ENCODE measurements at places on chromosomes 13 and 19. TPM values are rescaled to one million over a fixed set of nuclear protein-coding genes. Genes with fewer than 3 reads are reported as not detected.

The CUL4A gene
- 60.9 TPM for total RNA-seq

The USHBP1 gene
- total RNA-seq, result 0.62 TPM

The OBI1 gene
- total RNA-seq, result 20.0 TPM

The AP1M2 gene
- total RNA-seq, result 0.21 TPM

The ERFL gene
- 0.19 TPM for total RNA-seq

The ZNF431 gene
- 8.9 TPM for total RNA-seq

The LILRB1 gene
- total RNA-seq, result 70.5 TPM

The ZNF805 gene
- total RNA-seq, result 7.2 TPM

The LRP3 gene
- 2.8 TPM for total RNA-seq

The ZNF155 gene
- 6.2 TPM for total RNA-seq

The ZNF382 gene
- 0.45 TPM for total RNA-seq

The SIGLECL1 gene
- not detected for total RNA-seq

GRCh38 chr13:29050719-29051118 lies 230.6 kb downstream of the MTUS2 start:
- no peak for DNase-seq

DNA sequence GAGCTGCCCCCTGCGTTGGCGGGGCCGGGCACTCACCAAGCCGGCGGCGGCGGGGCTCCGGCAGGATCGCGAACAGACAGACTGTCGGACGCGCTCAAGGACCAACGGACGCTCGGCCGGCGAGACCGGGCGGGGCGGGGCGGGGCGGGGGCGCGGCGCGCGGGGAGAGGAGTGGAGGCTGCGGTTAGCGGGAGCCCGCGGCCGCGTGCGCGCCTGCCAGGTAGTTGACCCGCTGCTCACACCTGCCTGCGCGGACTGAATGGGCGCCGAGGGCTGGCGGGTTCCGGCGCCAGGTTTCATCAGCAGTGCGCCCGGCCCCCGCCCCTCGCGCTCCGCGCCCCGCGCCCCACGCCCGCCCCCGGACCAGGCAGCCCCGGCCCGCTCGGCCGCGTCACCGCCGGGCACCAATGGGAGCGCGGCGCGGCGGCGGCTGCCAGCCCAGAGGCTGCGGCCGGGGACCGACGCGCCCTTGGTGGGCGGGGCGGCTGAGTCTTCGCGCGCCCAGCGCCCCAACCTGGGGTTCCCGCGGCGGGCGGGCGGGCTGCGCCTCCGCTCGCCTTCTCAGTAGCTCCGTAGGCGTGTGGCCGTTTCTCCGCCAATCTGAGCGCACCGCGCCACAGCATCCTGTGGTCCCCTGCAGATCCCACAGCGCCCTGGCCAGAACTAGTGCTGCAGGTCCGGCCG lies at the start of gene SLC7A1:
Gene SLC7A1 (minus strand): TSS at position 309 of the 684 bp plus-strand sequence. CDS start 59,500 bp downstream, outside the sequence.
- peak; percentile 43 for DNase-seq

DNA sequence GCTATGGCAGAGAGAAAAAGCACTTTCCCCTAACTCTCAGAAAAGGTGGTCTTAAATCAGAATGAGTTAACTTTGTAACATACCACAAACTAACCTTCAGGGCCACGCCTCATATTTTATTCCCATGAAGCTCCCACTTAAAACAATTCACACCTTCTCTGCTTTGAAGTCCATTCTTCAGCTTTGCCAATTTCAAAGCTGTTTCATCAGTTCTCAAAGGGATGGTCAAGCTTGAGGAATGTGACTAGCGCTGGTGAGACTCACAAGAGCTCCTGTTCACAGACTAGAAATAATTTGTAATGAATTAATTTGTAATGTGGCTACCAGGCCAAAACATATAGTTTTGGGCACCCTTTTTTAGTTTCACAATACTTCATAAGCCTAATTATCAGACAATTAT lies 68.2 kb downstream of the STK24 start:
- no peak for DNase-seq

GRCh38 chr19:17590866-17591265 lies 35.4 kb downstream of the COLGALT1 start:
- DNase-seq, result no peak

GRCh38 chr19:16860118-16860517 lies 28.7 kb upstream of the F2RL3 start:
- no peak for DNase-seq

DNA sequence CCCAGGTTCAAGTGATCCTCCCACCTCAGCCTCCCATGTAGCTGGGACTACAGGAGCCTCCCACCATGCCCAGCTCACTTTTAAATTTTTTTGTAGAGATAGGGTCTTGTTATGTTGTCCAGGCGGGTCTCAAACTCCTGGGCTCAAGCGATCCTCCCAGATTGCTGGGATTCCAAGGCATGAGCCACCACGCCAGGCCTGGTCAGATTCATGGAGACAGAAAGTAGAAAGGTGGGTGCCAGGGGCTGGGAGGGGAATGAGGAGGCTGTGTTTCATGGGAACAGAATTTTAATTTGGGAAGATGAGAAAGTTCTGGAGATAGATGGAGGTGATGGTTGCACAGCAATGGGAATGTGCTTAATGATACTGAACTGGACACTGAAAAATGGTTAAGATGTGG lies 22.3 kb downstream of the ARHGEF18 start:
- DNase-seq, result no peak

DNA sequence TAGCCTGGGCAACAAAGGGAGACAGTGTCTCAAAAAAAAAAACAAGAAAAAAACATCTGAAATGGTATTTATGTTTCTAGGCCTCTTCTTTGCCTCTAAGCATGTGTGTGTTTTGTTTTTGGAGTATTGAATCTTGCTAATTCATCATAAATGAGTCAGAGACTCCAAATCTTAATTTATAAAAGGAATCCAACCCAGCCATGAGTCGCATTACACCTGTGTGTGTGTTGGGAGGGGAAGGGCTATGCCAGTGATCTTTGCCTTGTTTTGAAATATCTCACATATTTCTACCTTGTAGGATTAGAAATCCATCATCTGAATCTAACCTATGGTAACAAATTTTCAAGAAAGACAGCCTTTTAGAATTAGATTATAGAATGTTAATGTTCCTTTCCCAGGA lies 4.0 kb downstream of the ZNF331 start:
- no peak for DNase-seq

- no peak for DNase-seq
Measured at GRCh38 chr19:50419580-50420035, 870 bp downstream of the SPIB start.

DNA sequence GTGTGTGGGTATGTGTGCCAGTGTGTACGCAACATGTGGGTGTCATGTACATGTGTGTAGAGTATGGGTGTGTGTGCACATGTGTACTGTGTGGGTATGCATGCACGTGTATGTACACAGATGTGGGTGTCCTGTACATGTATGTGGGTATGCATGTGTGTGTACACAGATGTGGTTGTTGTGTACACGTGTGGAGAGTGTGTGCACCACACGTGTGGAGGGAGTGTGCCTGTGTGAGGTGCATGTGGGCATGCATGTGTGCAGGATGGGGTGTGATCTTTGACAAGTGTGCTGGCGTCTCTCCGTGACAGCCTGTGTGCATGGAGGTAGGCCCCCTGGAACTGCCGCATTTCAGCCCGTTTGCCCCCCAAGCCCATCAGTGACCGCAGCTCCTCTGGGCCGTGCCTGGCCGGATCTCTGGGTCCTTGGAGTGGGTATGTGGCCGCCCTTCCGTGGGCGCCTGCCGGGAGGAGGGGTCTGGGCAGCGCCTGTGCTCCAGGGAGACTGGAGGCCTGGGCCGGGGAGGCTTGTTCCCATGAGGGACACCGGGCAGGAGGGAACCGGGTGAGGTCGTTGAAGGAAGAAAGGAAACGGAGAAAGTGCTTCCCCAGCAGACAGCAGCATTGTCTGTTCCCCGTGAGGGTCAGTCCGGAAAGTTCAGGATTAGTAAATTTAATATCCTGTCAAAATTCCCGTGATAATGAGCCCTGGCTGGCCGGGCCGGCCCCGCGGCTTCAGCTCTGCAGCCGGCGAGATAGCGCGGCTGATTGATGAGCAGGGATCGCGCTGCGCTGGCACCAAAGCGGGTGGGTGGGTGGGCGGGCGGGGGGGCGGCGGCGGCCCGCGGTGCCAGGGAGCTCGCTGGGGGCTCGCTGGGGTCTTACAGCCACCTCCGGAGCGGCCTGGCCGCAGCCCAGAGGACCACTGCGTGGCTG lies 91.1 kb upstream of the SOX1 start:
- no peak for DNase-seq

GRCh38 chr13:51071493-51071892 lies 39.6 kb downstream of the C13orf42 start:
- DNase-seq, result no peak

GRCh38 chr13:65090186-65090585 lies 2139.9 kb downstream of the PCDH9 start:
- DNase-seq, result no peak

- no peak for DNase-seq
Measured at GRCh38 chr13:52001120-52001731, 10.0 kb downstream of the ATP7B start.

GRCh38 chr13:77219401-77219800 lies 107.5 kb downstream of the MYCBP2 start:
- no peak for DNase-seq

GRCh38 chr13:45051315-45051714 lies 62.0 kb downstream of the GPALPP1 start:
- no peak for DNase-seq

- DNase-seq, result no peak
Measured at GRCh38 chr13:44230071-44230470, 143.6 kb upstream of the SERP2 start.

DNA sequence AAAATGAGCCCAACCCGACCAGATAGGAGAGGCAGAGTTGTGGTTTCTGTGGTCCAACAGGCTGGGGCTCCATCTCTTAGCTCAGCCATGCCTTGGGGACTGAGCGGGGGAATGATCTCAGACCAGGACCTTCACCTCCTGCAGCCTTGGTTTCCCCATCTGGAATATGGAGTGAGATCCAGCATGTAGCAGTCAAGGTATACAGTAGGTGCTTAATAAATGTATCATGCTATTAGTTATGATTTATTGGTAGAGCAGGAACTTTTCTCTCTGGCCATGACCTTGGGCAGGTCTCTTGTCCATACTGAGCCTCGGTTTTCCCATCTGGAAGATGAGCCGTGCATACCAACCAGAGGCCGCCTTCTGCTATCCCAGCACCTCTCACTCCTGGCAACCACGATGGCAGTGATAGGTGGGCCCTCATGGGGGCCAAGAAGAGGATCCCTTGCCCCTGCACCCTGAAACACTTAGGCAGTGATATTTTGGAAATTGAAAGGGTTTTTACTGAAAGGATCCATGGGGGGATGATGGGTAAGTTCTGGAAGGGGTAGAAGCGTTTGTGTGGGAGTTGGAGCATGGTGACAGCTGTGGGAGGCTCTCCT lies 9.1 kb downstream of the TM6SF2 start:
- DNase-seq, result no peak

- DNase-seq, result no peak
Measured at GRCh38 chr19:11887234-11887610, 360 bp upstream of the ZNF69 start.

DNA sequence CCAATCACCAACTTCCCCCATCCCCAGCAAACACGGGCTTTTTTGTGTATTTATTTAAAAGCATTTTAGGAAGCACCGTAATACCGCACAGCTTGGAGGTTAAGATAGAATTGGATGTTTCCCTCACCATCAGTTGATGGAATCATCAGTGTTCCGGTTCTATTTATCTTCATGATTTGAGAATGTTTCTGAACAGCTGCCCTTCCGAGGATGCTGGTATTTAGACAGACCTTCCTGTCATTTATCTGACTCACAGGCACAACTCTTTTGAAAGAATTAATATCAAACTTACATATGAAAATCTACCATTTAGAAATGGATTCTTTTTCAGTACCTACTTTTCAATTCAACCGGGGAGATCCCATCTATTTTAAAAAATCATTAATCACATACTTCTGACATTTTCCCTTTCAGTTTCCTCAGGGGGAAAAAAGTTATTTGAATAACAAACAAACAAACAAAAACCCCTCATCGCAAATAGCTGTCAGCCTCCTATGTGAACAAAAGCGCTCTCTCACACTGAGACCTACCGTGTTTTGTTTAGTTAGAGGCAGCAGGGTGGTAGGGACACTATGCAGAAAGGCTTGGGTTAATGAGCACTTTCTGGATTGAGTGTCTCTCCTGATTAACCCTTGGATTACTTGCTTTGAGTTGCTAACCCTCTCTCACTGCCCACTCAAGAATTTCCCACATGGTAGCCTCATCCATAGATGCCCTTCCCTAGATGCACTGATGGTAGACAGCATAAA lies 189.3 kb downstream of the TM9SF2 start:
- no peak for DNase-seq

- DNase-seq, result no peak
Measured at GRCh38 chr13:42946927-42947326, 45.1 kb downstream of the EPSTI1 start.

GRCh38 chr13:75760131-75761021 lies 124.2 kb downstream of the LMO7 start:
- DNase-seq, result no peak

Data from GM12878 (cell line).